ENCODE measurements at places on chromosomes 6 and 20. TPM values are rescaled to one million over a fixed set of nuclear protein-coding genes. Genes with fewer than 3 reads are reported as not detected.

DNA sequence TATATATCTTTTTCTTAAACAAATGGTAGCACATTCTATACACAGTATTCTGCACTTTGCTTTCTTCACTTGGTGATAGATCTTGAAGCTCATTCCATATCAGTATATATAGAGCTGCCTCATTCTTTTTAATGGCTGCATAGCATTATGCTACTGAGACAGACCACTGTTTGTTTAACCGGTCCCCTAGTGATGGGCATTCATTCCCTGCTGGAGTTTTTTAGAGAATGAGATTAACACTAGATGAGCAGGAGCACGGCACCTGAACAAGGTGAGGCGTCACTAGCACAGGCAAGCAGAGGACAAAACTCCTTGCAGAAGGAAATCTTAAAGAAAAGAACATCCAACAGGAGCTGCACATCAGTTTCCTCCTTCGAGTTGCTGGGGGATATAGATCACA is 69.6 kb downstream of the GNAS-AS1 start:
- no peak for DNase-seq

GRCh38 chr6:129135451-129135850 is 252.5 kb downstream of the LAMA2 start:
- DNase-seq, result no peak

NMBR gene
- polyA plus RNA-seq, result 0.13 TPM

DNA sequence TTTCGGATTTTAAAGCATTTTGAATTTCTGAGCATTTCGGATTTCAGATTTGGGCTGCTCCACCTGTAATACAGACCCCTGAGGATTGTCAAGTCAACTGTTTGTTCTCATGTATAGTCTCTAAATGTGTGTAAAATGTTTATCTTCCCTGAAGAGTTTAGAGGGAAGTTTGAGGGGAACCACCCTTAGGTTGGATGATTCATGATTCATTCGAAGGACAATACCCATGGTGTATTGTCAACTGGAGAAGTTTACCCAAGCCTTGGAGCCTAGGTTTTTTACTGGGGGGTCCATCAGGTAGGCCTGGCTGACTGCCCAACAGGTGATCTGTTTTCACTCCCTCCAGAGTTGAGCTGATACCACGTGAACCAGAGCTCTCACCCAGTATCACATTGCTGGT is 18.9 kb downstream of the GSTA4 start:
- no peak for DNase-seq

SLC13A3 gene
- polyA plus RNA-seq, result 3.3 TPM

DNA sequence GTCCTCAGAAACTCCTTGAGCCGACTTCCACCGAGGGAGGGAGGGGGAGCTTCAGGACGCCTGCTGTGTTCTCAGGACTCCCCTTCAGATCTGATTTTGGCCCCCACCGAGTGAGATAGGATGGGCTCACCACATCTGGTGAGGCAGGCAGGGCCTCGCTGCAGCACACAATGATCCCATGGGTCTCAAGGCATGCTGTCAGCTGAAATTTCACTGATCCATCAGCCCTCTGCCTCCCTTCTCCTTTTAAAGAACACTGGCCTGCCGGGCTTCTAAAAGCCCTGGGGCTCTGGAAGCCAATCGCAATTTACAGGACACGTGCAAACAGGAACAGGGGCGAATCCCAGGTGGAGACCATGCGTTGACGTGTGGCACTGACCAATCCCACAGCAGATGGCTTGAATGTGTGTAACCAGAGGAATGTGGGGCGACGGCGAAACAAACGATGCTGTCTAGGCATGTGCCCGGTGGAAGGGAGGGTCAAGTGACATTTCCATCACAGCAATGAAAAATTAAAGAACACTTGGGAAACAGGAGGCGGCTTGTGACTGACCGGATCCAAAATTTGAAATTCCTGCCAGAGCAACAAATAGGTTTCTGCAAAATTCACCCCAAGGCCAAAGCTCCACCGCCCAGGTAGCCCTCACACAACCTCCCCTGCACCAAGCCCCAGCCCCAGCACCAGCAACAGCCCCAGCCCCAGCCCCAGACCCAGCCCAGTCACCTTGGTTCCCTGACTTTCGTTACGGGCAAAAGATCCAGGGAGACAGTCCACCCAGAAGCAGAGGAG is 167.1 kb upstream of the ZNF337 start:
- no peak for DNase-seq

- no peak for DNase-seq
Observed at GRCh38 chr6:1606780-1607515, 2.8 kb upstream of the FOXC1 start.

MICA gene
- 5.1 TPM for polyA plus RNA-seq

All from forelimb muscle (tissue), 1 donor.